Heart right ventricle (tissue), 16 donors: ENCODE measurements at places on chromosomes 4 and X. TPM values are rescaled to one million over a fixed set of nuclear protein-coding genes. Genes with fewer than 3 reads are reported as not detected.
A peak's percentile ranks its signal among the peaks of the same experiment; 100 is the strongest.

DNA sequence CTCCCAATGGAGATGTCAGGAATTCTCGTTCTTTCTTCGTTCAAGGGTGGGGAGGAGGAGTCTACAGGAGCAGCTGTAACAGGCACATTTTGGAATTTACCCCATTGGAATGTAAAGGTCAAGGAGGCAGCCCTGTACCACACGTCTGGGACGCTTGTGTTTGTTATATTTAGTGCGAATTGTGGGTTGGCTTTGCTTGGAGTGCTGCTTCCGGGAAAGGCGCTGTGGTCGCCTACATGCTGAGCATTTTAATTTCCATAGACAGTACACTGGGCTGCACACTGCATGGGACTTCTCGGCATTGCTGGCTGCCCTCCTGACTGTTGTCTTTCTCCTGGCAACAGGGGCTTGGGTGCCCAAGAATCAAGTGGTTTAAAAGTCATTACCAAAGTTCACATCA is 12.8 kb downstream of the GYG2 start:
- DNase-seq = no peak

GRCh38 chr4:129604632-129605255 is 508.8 kb downstream of the C4orf33 start:
- no peak for DNase-seq

GRCh38 chr4:5420266-5420665 is 288.1 kb downstream of the EVC2 start:
- no peak for DNase-seq

GRCh38 chr4:7146059-7146785 is 46.1 kb upstream of the SORCS2 start:
- no peak for DNase-seq

- peak; percentile 86 for DNase-seq
These were observed 791 bp downstream of the GUCY1B1 start for GRCh38 chr4:155759372-155760252.

- DNase-seq = no peak
These were observed 5.9 kb upstream of the GK2 start for GRCh38 chr4:79413886-79414285.

The ZGRF1 gene
- 2.2 TPM for total RNA-seq

- DNase-seq = no peak
These were observed 39.0 kb downstream of the FRMD7 start for GRCh38 chrX:132088864-132089263.

- no peak for DNase-seq
These were observed 107.8 kb upstream of the GPC4 start for GRCh38 chrX:133523081-133523487.

GRCh38 chrX:56765811-56766553 is 36.9 kb downstream of the NBDY start:
- no peak for DNase-seq

GRCh38 chrX:50698944-50699343 is 115.0 kb downstream of the SHROOM4 start:
- DNase-seq = no peak

DNA sequence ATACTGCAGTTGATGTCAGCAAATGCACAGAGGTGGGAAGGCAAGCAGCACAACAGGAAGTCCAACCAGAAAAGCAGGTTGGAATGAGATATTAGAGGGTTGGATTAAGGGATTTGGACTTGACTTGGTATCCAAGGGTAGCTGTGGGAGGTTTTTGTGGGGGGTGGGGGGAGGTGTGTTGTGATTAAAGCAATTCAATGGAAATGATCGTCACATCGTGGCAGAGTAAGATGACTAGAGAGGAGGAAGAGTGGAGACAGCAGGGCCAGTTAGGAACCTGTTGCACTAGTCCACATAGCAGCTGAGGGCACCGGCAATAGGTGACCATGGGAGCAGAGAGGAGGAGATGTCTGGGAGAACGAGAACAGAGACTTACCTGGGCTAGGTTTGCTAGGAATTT is 2.4 kb downstream of the SLC25A43 start:
- no peak for DNase-seq

DNA sequence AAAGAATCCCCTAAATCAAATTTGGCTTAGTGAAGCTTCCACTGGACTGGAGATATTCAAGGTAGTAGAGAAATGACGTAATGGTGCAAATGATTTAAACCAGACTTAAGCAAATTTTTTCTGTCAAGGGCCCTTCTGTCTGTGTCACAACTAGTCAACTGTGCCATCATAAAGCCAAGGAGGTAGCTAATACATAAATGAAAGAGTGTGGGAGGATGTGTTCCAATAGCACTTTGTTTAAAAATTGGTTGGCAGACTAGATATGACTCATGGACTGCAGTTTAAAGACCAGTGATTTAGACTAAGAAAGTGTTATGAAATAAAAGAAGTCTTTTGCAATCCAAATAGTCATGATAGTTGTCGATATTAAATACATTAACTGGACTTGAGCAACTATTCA is 24.3 kb upstream of the TEX13C start:
- DNase-seq = no peak

GRCh38 chr4:146998157-146998556 is 52.5 kb upstream of the TTC29 start:
- no peak for DNase-seq
